Posterior vena cava (tissue), 2 donors: ENCODE measurements at places on chromosomes 11 and 22. TPM values are rescaled to one million over a fixed set of nuclear protein-coding genes. Genes with fewer than 3 reads are reported as not detected.

DNA sequence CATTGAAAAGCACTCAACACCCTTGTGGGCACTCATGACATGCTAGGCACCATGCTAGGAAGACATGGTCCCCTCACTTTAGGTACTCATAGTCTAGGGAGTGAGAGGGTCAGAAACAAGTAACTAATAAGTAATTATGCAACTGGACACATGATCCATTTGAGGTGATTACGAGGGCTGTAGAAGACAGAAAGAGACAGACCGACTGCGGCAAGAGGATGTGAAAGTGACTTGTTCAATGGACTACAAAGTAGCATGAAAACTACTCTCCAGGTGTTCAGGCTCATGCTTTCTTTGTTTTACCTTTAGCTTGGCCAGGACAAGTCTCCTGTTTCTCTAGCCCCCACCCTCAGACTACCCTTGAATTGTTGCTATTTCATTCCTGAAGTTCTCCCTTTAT, 310.8 kb upstream of the SORL1-AS1 start:
- DNase-seq, result no peak

DNA sequence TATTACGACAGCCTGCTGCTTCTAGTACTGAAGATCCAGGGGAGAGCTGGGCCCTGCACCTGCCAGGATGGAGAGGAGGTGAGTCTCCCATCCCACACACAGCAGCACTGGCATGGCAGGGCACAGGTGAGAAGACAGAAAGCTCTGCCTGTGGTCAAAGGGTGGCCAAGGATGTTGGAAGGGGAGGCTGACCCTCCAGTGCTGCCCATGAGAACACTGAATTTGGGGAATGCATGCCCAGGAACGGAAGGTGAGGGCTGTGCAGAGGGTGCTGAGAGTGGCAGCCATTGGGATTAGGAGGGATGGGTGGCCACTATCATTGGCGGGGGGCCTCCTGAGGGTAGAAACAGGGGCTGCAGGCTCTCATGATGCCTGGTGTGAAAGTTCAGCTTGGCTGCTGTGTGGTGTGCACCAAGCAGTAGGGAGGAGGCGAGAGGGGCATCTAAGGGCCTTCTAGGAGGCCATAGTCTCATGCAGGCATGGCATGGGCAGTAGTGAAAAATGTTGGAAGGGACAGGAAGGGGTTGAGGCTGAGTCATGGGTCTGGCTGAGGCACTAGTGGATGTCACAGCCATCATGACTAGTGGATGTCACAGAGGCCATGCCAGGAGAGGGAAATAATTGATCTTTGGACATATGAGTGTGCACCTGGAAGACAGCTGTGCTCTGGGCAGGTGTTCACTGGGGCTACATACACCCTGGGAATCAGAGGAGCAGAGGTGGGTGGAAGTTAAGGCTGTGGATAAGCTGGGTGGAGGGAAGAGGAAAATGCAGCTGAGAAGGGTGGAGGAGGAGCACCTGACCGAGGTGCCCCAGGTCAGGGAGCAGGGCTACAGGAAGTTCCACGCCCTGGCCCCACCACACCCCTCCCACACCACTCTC, 2.5 kb upstream of the LRRC74B start:
- DNase-seq, result no peak

GRCh38 chr22:48942698-48943566, 884.7 kb downstream of the BRD1 start:
- DNase-seq, result peak; percentile 76

GRCh38 chr11:61593151-61593550, 12.3 kb upstream of the SYT7 start:
- no peak for DNase-seq

DNA sequence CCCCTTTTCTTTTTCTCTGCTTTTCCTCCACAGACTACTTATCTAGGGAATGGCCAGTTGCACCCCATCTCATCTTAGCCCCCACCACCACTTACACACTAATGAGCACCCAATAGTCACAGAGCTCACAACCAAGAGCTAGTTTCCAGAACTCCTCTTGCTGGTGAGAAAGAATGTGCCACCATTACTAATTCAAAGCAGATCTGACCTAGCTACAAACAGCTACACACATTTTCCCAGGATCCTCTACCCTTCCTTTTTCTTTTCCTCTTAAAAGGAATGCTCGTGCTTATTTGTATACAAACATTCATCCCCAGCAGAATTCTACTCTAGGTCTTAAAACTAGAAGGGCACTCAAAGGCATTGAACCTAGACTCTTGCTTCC, 136.8 kb downstream of the CD44 start:
- no peak for DNase-seq

- DNase-seq, result no peak
Observed at GRCh38 chr11:1025410-1026162, 10.9 kb downstream of the MUC6 start.

Gene GAS2
- 1.2 TPM for total RNA-seq

Gene SEC14L6
- 0.14 TPM for total RNA-seq

Gene PANX2
- total RNA-seq, result 0.23 TPM
